Vein endothelial cell (primary cell): ENCODE measurements at places on chromosomes 6 and 20. TPM values are rescaled to one million over a fixed set of nuclear protein-coding genes. Genes with fewer than 3 reads are reported as not detected.

CCN6 gene
- total RNA-seq: not detected in 2 replicates

CALHM5 gene
- 7.2 and 7.8 TPM in 2 replicates for total RNA-seq

RBM39 gene
- total RNA-seq: 229 and 246 TPM in 2 replicates

POPDC3 gene
- total RNA-seq: 1.3 and 3.0 TPM in 2 replicates

GNMT gene
- 0.33 TPM in 1 of 2 replicates, not detected in the other for total RNA-seq
